Breast epithelium (tissue), 4 donors: ENCODE measurements at places on chromosomes 3 and 15.

DNA sequence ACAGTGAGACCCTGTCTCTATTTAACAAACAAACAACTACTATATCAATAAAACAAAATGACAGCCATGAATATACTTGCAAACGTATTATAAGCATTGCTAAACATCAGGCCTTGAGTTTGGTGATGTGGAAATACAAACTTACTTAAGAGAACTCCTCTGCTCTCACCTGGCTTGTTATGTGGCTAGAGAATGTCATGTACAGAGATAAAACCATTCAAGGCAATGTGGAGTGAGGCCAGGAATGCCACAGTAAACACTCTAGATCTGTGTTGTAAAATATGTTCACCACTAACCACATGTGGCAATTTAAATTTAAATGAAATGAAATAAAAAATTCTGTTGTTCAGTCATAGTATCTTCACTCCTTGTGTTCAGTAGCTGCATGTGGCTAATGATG lies 22.7 kb upstream of the RARB start:
- no peaks in the 10 kb centered on the region for H3K27me3 ChIP-seq
- no peaks in the 10 kb centered on the region for H3K4me1 ChIP-seq
- H3K4me3 ChIP-seq = no peak overlapping the region
- DNase-seq = no peak
- H3K27ac ChIP-seq = no peak overlapping the region

DNA sequence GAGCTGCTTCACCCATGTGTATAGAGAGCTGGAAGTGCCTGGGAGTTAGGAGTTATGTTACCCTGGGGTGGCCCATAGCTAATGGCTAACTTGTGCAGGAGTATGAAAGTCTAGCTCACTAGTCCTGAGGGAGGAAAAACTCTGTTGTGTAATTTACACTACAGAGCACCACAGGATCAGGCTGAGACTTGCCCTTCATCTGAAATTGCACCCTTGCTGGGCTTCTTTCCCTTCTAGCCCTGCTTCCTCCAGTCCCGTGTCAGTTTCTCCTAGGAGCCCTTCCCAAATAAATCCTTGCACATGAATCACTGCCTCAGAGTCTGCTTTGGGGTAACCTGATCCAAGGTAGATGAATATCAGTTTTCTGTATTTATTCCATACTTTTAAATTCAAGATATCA lies 40.0 kb downstream of the CTXND1 start:
- no peak overlapping the region for H3K4me3 ChIP-seq
- H3K27ac ChIP-seq = no peak overlapping the region
- DNase-seq = no peak
- no peaks in the 10 kb centered on the region for H3K27me3 ChIP-seq
- H3K36me3 ChIP-seq = no peaks in the 10 kb centered on the region

GRCh38 chr3:115836944-115837343 lies 213.6 kb downstream of the GAP43 start:
- H3K27ac ChIP-seq = no peak overlapping the region
- H3K4me1 ChIP-seq = no peaks in the 10 kb centered on the region

DNA sequence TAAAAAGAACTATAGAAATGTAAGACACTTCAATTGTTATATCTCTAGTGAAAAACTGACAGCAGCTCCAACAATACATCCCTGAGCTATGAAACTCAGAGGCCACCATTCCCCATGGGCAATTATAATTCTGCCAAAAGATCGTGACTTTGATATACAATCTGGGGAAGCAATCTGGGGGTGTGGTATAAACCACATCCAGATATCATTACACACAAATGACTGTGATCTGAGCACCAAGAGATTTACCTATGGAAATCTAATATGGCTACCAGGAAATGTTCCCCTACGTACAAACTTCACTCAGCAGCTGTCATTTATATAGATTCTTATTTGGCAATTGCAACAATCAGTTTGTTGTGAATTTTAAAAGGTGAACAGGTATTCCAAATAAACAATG lies 110.3 kb downstream of the FRMD5 start:
- no peaks in the 10 kb centered on the region for H3K27me3 ChIP-seq
- no peak overlapping the region for H3K27ac ChIP-seq
- no peaks in the 10 kb centered on the region for H3K4me1 ChIP-seq
- no peaks in the 10 kb centered on the region for H3K36me3 ChIP-seq
